ENCODE measurements at places on chromosomes 4 and X. TPM values are rescaled to one million over a fixed set of nuclear protein-coding genes. Genes with fewer than 3 reads are reported as not detected.

Gene SNCA
- total RNA-seq: 2.0 TPM

Gene FAM114A1
- 96.2 TPM for total RNA-seq

- DNase-seq: no peak
These were observed 169.2 kb downstream of the FRAS1 start for GRCh38 chr4:78226279-78226678.

DNA sequence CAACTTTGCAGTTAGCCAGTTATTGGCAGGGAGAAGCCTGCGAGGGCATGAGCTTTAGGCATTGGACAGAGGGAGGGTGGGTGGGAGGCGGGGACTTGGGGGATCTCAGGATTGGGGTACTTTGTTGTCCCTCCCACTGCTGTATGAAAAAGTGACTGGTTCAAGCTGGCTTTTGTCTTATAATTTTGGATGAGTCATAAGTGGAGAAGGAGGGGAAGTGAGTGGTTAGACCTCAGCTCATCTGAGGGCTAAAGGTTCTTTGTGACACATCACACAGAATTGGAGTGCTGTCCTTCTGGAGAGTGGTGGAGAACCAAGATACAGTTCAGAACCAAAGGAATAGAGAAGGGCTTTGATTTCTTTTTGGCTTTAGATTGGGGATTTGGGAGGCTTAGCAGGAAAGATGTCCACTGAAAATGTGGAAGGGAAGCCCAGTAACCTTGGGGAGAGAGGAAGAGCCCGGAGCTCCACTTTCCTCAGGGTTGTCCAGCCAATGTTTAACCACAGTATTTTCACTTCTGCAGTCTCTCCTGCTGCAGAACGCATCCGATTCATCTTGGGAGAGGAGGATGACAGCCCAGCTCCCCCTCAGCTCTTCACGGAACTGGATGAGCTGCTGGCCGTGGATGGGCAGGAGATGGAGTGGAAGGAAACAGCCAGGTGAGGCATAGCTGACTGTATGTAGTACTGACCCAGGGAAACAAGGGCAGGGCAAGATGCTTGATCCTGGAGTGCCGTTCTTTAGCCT is at the start of gene SLC4A4:
Gene SLC4A4 (plus strand): TSS at position 175 of the 748 bp plus-strand sequence.
- no peak for DNase-seq

- DNase-seq: no peak
These were observed 80.9 kb downstream of the IL21 start for GRCh38 chr4:122539861-122540465.

DNA sequence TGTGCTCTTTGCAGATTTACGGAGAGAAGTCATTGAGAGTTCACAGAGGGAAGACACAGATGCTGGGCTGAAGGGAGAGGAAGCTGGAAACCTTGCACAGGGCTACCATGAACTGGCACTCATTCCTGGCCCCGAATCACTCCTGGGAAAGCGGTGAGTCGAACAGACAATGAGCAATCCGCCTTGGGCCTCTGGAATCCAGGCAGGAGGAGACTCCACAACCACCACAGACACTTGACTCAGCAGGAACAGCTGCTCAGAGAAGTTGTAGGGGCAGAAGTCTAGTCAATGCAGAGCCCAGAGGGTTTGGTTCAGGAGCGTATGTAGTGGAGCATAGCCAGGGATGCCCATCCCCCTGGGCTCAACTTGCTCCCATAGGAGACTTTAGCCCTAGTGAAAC is 62.8 kb upstream of the GRIA3 start:
- no peak for DNase-seq

GRCh38 chr4:38491854-38492478 is 172.0 kb upstream of the KLF3 start:
- no peak for DNase-seq

DNA sequence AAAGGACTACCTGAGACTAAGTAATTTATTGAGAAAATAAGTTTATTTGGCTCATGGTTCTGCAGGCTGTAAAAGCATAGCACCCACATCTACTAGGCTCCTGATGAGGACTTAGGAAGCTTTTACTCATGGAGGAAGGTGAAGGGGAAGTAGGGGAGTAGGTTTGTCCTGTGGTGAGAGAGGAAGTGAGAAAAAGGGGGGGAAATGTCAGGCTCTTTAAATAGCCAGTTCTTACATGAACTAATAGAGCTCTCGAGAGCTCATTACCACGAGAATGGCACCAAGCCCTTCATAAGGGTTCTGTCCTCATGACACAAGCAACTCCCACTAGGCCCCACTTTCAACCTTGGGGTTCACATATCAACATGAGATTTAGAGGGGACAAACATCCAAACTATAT is 125.5 kb upstream of the NRK start:
- DNase-seq: no peak

DNA sequence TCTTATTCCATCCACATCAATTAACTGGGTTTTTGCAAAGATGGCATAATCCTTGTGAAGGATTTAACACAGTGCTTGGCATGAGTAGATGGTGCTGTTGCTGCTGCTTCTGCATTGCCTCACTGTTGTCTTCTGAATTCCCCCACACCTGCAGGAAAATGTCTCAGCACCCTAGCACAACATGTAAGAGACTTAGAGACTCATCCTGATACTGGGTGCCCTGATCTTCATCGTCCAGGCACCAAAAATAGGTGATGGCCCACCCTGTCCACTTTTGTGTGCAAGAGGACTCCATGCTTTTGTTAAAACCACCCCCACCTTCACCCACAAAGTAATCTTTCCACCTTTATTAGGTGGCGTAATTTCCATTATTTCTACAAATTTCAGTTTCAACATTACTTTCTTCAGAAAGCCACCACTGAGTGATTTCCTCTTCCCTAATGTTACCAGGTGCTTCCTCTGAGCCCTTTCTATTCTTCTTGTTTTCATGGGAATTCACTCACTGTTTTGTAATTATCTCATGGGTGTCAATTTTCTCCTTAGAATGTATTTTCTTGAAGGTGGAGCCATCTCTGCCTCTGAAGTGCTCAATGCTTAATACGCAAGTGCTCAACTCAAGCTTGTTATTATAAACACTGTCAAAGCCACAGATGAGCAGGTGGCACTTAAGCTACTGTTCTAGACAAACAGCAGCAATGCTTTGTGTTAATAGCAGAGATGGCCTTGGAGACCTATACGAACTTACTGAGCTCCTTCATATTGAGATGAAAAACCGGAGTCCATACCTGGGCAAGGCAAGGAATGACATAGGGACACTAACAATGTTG is 89.5 kb downstream of the HS3ST1 start:
- DNase-seq: no peak

Gene GLRA2
- 0.31 TPM for total RNA-seq

- DNase-seq: no peak
These were observed 2.0 kb upstream of the SH3BP2 start for GRCh38 chr4:2790583-2791517.

GRCh38 chr4:20352163-20352431 is 100.4 kb downstream of the SLIT2 start:
- no peak for DNase-seq

- no peak for DNase-seq
These were observed 34.8 kb downstream of the UBE2K start for GRCh38 chr4:39732728-39733127.

GRCh38 chr4:158159718-158160094 is 13.1 kb downstream of the GASK1B start:
- DNase-seq: no peak

- no peak for DNase-seq
These were observed 66.3 kb upstream of the FAM9C start for GRCh38 chrX:13110433-13111324.

Gene TCEAL7
- total RNA-seq: 5.5 TPM

Data from testis (tissue), 5 donors.